ENCODE measurements at places on chromosomes 11 and 22.

GRCh38 chr11:120256178-120256577 lies 16.2 kb downstream of the POU2F3 start:
- no peak for DNase-seq

- DNase-seq = peak; percentile 61
Observed at GRCh38 chr22:45318558-45319323, 9.0 kb downstream of the FAM118A start.

DNA sequence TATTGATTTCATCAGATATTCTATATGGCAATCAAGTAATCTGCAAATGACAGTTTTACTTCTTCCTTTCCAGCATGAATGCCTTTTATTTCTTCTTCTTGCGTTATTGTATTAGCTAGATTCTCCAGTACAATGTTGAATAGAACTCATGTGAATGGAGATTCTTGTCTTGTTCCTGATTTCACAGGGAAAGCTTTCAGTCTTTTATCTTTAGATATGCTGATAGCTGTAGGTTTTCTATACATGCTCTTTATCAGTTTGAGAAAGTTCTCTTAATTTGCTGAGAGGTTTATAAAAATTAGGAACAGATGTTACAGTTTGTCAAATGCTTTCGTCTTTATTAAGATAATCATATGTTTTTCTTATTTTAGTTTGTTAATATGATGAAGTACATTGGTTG lies 347.2 kb downstream of the NTM start:
- DNase-seq = no peak

DNA sequence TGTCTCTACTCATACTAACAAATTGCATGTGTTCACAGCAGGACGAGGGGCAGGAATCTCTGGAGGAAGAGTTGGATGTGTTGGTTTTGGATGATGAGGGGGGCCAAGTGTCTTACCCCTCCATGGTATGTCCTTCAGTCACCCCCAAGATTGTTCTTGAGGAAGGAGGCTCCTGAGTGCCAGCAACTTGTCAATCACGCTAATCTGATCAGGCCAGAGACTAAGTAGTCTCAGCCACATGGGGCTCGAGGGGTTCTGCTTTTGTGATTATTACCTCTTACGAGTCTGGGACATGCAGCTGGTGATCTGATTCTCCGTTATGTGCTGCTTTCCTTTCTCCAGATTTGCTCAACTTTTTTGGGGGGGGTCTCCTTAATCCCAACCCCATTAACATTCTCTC lies 54.3 kb downstream of the CTNND1 start:
- DNase-seq = no peak

DNA sequence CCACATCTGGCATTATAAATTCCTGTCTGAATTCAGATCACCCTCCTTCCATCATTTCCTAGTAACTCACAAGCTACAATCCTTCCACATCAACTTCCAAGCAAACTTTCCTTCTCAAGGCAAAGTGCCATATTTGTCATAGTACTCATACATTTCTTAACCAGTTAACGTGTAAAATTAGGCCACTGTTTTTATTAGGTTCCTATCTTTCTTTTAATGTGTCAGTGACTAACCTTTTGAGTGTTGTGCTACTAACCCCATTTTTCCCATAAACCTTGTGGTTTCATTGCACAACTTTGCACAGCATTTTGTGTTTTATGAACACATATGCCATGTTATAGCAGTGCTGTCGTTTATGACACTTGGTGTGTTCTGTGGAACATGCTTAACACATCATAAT lies 90.1 kb downstream of the KIF18A start:
- no peak for DNase-seq

DNA sequence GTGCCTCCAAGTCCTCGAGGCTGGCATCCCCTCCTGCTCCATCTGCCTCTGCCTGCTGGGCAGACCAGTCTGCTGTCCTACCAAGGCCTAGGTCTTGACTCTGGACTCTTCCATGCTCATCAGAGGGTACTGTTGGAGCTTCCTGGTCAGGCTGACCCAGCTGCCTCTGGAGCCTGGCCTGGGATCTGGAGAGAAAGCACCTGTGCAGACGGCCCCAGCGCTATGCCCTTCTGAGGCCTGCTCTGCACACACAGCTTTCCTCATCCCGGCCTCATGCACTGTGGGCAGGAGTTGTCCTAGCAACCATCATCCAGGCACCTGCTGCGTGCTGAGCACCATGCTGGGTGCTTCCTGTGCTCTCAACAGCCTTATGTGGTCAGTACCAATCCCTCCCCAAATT lies 70.8 kb downstream of the CDKN1C start:
- no peak for DNase-seq
